Astrocyte of the hippocampus (primary cell): ENCODE measurements at places on chromosomes 11 and 22.

DNA sequence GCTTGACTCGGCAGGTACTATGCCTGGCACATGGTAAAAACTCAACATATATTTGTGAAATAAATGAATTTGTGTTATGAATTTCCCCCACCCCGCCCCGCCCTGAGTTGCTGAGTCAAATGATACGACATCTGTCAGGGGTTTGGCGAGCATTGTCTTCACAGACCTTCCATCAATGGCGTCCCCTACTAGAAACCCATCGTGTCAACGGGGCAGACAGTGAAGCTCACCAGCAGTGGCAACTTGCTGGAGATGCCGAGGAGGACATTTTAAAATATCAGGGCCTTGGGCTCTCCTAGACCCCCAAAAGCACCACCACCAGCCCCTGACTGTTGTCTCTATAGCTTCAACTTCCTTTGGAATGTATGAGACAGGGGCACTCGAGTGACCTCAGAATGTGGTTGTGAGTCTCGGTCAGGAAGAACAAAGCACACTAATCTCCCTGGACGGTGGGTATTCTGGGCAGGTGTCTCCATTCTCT lies 761 bp upstream of the NXF1 start:
- peak; percentile 54 for DNase-seq

DNA sequence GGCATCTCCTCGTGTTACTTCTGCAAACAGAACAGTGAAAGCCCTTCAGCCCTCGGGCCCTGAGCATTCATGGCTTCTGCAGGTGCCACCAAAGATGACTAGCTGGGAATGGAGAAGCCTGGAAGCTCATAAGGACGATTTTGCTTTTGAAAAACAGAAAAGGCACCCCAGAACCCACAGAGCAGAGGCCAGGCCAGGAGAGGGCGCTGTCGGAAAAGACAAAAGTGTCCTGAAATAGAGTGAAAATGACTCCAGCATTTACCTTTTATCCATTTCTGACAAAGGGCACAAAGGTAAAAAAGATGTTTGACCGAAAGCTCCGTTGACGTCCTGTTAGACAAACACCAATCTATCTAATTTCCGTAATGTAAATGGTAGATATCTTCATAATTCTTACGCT lies 37.6 kb downstream of the ZNF195 start:
- no peak for DNase-seq

- DNase-seq, result no peak
Observed at GRCh38 chr22:49845666-49846459, 7.8 kb upstream of the ZBED4 start.

DNA sequence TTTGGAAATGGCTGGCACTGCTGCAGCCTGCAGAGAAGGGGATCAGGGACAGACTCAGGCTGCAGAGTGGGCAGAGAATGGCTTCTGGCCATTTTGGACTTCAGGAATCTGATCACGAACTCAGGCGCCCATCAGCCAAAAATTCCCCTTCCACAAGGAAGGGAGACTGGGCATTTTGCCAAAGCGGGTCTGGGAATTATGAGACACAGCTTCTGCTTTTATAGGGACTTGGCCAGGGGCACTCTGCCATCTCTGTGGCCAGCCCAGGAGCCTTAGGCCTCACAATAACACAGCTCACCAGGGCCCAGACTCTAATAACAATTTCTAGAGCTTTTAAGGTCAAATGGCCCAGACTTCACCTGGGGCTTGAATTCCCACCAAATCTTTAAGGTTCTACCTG lies 74.7 kb downstream of the CHST1 start:
- peak; percentile 93 for DNase-seq

GRCh38 chr11:9656864-9657263 lies 7.0 kb upstream of the SWAP70 start:
- DNase-seq, result no peak

- peak; percentile 61 for DNase-seq
Observed at GRCh38 chr11:88384004-88384668, 46.6 kb upstream of the CTSC start.

DNA sequence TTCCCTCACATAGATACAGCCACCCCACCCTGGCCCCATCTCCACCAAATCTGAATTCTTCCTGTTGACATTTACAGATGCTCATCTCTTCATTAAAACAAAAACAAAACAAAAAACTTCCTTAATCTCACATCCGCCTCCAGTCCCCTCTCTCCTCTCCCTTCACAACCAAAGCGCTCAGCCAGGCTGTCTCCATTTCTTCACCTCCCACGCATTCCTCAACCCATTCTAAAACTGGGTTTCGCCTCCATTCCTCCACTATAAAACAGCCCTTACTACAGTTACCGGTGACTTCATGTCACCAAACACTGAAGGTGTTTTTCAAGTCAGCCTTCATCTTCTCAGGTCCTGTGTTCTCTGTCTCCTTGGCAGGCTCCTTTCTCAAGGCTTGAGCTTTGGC lies 9.6 kb downstream of the BACE1-AS start:
- no peak for DNase-seq

GRCh38 chr11:17384002-17384511 lies 4.4 kb downstream of the KCNJ11 start:
- peak; percentile 88 for DNase-seq

DNA sequence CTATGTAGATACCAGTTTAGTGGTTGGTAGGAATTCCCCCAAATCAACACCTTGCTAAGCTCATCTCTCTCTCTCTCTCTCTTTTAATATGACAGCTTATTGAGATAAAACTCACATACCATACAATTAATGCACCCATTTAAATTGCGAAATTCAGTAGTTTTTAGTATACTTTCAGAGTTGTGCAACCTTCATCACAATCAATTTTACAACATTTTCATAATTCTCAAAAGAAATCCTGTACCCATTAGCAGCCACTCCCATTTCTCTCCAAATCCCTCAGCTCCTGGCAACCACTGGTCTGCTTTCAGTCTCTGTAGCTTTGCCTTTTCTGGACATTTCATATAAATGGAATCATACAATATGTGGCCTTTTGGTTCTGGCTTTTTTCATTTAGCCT lies 13.3 kb downstream of the NNMT start:
- no peak for DNase-seq

DNA sequence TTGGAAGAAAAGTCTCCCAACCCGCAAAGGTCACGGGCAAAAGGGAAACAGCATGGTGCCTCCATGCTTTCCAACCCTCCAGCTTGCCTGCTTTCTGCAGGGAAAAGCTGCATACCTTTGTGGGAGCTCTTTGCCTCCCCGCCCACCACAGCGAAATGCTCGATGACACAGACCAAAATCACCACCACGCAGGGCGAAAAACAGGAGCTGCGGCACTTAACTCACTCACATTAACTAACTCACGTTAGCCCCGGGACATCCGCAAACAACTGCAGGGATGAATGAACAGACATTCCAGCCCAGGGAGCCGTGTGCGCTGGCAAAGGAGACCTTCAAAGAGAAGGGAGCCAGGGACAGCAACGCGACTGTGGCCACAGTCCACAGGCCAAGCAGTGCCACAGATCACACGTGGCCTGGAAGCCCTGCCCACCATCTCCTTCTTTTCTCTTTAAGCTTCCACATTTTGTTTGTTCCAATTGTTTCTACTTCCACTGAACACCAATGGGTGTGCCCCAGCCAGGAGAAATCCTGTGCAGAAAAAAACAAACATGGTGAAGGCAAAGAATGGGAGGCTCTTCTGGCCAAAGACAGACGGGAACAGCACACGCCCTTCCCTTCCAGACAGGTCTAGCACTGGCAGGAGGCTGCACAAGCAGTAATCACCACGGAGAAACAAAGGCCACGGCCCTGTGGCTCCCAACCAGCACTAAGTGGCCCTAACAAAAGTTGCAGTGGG lies 39.3 kb downstream of the DUSP8 start:
- peak; percentile 65 for DNase-seq

GRCh38 chr22:27317971-27318428 lies 483.6 kb downstream of the MN1 start:
- no peak for DNase-seq

DNA sequence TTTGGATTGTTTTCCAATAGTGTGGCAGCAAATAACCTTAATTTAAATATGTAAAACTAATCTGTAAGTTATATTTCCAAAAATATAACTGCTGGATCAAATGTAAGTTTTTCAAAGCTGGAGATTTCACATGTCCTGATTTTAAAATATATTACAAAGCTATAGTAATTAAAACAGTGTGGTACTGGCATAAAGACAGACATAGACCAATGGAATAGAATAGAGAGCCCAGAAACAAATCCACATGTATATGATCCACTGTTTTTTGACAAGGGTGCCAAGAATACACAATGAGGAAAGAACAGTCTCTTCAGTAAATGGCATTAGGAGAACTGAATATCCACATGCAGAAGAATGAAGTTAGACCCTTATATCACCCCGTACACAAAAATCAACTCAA lies 4.0 kb downstream of the OR4X2 start:
- no peak for DNase-seq

DNA sequence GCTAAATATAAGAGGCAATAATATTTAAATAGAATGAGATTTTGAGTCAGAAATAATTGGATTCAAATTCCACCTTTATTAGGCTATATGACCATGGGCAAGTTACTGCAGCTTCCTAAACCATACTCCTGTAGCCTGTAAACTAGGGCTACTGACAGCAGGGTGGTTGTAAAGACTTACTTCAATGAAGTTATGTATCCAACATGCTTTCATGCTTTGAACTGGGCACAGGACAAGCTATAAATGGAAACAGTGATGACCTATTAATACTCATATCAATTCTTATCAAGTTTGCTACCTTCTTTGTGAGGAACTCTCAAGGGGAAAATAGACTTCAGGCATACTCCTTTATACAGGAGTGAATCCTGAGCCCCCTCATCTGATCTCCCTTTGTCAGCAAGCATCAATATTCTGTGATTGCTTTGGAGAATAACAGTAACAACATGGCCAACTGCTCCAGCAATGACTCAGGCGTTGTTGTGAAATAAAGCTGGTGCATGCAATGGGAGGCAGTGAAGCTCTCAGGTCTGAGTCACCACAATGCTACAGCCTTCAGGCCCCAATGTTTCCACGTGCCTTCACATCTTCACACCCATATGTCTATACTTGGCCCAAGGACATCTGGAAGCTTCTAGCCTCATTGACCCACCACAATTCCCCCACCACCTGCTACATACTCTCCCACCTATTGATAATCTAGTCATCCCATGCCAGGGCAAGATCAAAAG lies 102.5 kb downstream of the KCNA4 start:
- DNase-seq, result peak; percentile 7

DNA sequence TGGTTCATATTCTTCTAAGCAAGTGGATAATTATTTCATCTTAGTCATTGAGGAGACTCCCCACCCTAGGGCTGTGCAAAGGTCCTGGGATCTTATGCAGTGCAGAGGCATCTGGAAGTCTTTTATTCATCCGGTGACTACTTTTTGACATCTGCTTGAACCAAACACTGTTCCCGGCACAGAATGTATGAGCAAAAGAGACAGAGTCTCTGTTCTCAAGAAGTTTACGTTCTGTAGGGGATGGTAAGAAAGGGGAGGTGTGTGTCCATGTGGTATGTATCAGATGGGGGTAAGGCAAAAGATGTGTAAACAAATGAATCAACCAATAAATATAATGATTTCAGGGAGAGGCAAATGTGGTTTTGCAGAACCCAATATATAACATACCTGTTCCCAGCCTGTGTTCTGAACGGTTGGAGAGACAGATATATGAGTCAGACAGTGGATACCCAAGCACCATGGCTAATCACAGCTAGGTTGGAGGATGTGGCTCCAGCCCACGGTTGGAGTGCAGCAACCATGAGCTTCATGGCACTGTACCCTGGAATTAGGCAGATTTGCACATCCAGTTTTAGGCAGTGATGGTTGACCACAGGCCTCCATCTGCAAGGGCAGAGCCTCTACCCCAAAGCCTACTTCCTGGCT lies 75.1 kb upstream of the CADM1 start:
- no peak for DNase-seq

- DNase-seq, result no peak
Observed at GRCh38 chr22:41308054-41308453, 6.7 kb downstream of the ZC3H7B start.

DNA sequence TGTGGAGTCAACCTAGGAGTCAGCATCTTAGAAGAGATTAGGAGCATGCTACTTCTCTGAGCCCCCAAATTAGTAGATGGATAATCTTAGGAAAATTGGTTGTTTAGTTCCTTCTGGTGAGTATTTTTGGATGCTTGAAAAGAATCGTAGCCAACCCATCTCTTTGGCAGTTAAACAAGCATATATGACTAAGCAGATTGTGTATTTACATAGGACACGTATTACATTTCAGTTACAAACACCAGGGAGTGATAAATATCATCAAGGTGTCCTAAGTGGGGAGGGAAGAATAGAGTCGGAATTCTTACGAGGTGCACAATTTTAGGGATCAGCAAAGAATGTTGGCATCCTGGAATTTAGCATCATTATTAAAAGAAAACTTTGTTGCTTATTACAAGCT lies 13.5 kb downstream of the PLET1 start:
- DNase-seq, result peak; percentile 14

- no peak for DNase-seq
Observed at GRCh38 chr11:116144387-116144958, 628.3 kb downstream of the BUD13 start.

DNA sequence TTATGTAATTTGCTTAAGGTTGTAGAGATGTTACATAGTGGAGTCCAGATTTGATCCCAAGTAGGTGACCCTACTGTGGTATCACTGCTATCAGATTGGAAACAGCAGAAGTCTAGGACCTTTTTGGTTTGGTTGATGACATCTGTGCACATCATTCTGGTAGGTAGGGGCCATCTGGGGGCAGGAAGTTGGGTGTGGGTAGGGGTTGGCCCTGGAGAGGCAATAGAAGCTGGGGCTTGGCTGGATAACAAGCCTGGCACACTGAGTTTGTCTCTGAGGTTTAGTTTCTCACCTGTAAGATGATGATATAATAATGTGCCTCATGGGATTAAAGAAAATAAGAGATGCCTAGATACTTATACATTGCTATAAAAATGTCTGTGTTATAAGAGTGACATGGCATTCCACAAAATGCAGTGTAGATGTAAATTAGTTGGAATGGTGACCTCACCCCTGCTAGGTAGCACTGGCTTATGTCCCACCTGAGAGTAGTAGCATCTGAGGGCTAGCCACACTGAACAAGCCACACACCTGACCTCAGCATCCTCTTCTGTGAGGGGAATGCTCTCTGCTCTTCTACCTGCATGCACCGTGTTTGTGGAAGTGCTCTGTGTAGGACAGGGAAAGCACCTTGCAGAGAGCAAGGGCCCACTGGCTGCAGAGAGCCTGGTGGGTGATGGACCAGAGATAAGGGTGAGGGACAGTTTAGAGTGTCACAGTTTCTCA lies 36.9 kb downstream of the PTPRJ start:
- DNase-seq, result no peak

GRCh38 chr11:3641701-3642070 lies at the start of gene ART5:
Gene ART5, minus strand, starts transcription at chr11:3641992. Its CDS starts 130 bp downstream, at chr11:3641862.
- DNase-seq, result no peak

- no peak for DNase-seq
Observed at GRCh38 chr11:7905549-7905948, 25.5 kb downstream of the OR10A6 start.

- DNase-seq, result no peak
Observed at GRCh38 chr22:43113526-43114251, 3.1 kb downstream of the BIK start.

GRCh38 chr11:66104057-66104638 lies 34.1 kb downstream of the PACS1 start:
- DNase-seq, result no peak

GRCh38 chr11:113728814-113729213 lies 22.7 kb upstream of the TMPRSS5 start:
- DNase-seq, result no peak
